ENCODE measurements at places on chromosomes 11 and 22.
A peak's percentile ranks its signal among the peaks of the same experiment; 100 is the strongest.

- no peak for DNase-seq
These were observed 74.1 kb upstream of the CEP126 start for GRCh38 chr11:101840704-101841103.

DNA sequence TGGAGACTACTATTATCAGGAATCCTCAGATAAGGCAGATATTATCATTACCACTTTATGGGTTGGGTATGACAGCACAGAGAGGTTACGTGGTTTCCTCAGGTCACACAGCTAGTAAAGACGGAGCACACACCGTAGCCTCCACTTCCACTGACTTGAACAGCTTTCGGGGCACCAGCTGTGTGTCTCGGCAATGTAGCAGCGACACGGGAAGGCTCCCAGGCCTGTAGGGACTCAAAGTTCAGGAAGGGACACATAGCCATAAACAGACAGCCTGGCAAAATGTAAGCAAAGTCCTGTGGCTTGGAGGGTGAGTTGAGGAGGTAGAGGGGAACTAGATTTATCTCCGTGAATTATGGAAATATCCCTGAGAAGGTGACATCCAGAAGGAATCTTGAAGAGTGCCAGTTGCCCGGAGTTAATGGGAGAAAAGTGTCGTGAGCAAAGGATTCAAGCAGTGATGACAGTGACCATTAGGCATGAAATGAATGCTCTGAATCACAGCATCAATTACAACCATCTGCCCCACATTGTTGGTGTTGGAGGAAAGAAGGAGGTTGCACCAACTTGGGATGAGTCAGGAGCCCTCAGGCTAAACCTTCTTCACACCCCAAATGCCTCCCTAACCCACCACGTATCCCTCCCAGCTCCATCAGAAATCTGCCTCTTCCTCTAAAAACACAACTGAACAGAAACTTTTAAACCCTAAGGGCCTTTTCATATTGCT, 106.7 kb upstream of the ASPHD2 start:
- no peak for DNase-seq

DNA sequence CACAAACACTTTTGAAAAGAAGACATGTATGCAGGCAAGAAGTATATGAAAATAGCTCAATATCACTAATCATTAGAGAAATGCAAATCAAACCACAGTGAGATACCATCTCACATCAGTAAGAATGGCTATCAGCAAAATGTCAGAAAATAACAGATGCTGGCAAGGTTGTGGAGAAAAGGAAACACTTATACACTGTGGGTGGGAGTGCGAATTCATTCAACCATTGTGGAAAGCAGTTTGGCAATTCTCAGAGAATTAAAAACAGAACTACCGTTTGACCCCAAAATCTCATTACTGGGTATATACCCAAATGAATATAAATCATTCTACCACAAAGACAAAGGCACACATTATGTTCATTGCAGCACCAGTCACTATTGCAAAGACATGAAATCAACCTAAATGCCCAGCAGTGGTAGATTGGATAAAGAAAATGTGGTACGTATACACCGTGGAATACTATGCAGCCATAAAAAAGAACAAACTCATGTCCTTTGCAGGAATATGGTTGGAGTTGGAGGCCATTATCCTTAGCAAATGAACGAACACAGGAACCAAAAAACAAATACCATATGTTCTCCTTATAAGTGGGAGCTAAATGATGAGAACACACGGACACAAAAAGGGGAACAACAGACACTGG, 18.5 kb downstream of the MMP13 start:
- no peak for DNase-seq

- DNase-seq = no peak
These were observed 30.5 kb upstream of the PPARA start for GRCh38 chr22:46119729-46120419.

- DNase-seq = no peak
These were observed 5.0 kb downstream of the ASCL2 start for GRCh38 chr11:2265396-2265795.

GRCh38 chr11:70720281-70720680, 322.0 kb downstream of the CTTN start:
- DNase-seq = no peak

DNA sequence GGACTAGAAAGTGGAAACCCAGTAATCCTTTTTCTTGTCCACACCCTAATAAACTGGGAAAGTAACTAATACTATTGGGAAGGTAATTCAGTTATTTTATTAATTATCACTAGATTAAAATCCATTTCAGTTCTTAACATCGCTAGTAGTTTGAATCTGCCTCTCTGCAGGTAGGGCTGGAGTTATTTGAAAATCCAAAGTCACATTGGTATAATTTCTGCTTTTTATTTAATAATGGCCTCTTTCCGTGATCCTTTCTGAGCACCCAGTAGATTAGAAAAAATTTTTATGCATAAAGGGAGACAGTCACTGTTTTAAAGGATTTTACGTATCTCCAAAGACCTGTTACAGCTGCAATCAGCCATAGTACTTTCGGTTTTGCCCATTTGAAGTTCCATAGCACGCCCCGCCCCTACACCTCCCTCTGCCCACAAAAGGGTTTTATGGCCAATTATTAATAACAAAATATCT, 605 bp upstream of the COPB1 start:
- peak; percentile 15 for DNase-seq

DNA sequence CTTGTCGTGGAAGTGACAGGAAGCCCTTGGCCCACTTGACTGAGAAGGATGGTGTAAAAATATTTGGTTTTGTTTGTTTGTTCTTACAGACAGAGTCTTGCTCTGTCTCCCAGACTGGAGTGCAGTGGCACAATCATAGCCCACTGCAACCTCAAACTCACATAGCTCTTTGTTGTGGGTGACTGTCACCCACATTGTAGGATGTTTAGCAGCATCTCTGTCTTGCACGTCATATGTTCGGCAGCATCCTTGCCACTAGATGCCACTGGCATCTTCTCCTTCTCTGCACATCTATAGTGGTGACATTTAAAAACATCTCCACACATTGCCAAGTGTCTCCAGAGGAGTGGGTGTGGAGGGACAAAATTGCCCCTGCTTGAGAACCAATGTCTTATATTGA, 56.8 kb downstream of the PRR5L start:
- no peak for DNase-seq

GRCh38 chr11:134244593-134244992, 8.6 kb downstream of the THYN1 start:
- no peak for DNase-seq

DNA sequence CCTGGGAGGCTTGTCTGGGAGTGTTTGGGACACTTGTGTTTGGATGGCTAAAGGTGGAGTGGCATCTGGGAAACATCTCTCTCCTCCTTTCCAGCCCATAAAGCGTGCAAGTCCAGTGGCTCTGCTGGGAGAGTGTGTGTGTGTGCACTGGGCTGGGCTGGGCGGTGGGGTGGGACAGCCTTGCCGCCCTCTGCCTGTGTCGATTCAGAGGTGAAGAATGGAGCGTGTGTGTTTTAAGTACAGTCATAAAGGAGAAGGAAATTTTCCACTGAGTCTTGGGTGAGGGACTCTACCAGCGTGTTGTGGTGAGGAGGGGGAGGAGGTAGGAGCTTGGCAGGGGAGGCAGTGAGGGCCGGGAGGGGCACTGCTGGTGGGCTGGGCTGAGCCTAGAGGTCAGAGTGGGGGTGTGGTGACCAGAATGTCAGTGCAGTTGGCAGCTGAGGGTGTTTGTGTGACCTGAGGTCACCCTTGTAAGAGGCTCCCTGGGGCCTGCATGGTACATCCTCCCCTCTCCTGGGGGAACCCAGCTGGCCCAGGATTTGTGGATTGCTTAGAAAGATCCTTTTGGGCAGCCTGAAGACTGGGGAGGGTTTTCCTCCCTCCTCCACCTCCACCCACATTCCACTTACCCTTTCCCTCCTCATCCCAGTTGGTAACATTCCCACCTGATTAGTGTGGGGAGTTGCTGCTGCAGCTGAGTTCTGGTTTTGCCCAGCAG, 1.7 kb downstream of the TIMP3 start:
- no peak for DNase-seq

DNA sequence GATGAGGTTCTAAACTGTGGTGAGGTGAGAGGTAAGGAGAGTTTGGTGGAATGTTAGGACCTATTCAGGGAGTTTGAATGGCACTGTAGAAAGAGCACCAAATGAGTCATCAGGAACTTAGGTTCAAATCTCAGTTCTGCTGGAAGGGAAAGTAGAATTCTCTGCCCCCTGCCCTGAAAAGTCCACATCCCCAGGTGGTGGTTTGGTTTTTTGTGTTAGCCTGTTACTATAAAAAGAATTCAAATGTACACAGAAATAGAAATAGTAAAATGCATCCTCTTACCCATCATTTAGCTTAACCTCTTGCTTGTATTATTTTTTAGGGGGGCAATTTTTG, 20.2 kb downstream of the PPFIBP2 start:
- DNase-seq = no peak

GRCh38 chr11:78085972-78086371, 6.3 kb upstream of the NDUFC2 start:
- DNase-seq = no peak

GRCh38 chr11:3824714-3825472, 15.9 kb downstream of the RHOG start:
- DNase-seq = no peak

DNA sequence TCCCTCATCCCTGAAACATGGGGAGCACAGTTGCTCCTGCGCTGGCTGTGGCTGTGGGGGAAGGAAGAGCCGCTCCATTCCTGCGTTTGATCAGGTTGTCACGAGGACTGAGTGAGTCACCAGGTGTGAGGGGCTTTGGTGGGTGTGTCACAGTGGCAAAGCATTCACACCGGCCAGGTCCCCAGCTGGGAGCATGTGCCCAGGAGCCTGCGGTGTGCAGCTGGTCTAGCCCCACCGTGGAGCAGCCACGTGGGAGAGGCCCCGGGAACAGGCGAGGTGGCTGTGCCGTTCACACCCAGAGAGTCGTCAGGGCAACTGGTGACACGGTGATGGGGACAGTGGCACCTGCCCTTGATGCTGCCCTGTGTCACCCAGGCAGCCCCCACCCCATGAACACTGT, 47.6 kb upstream of the PPARA start:
- DNase-seq = no peak

DNA sequence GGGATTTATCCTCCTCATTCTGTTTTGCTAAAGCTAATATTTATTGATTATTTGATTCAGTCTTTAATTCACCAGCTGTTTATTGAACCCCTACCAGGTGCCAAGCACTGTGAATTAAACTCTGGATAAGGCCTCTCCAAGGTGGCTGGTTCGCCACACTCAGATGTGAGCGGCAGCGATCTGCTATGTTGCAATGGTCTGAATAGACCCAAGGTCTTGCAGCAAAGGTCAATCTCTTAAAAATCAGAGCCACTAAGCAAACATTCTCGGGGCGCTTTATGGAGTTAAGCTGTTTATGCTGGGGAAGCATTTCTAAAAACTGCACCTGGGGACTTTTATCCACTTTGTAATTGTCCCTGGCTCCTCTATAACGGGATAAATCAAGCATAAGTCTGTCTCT, 10.5 kb upstream of the TSPAN18 start:
- DNase-seq = no peak

- DNase-seq = no peak
These were observed 53.8 kb upstream of the THY1 start for GRCh38 chr11:119476666-119477331.

DNA sequence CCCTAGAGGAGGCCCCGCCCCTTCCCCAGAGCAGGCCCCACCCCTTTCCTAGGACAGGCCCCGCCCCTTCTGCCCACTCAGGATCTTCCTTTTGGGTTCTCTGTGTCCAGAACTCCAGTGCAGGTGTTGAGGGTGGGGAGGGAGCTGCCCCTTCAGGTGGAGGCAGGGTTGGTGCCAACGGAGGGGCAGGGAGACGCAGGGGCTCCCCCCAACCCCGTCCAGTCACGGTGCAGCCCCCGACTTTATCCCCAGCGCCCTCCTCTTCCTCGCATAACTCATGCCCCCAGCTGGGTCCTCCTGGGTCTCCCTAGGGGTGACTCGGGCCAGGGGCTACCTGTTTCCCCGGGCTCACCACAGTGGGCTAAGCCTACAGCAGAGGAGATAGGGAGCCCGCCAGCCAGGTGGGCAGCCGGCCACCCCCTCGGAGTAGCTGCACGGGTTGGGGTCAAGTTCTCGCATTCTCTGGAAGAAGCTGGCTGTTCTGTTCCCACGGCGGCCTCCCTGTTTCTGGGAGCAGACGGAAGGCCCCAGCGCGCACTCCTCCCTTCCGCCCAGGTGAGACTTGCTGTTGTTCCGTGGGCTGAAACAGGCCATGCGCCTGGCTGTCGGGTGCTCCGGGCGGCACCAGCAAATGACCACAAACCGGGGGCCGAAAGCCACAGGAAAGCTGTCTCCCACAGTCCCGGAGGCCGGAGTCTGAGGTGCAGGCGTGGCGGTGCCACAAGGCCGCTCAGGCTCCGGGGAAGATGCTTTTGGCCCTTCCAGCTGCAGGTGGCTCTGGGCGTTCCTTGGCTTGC, 38.9 kb downstream of the MUC2 start:
- DNase-seq = no peak

DNA sequence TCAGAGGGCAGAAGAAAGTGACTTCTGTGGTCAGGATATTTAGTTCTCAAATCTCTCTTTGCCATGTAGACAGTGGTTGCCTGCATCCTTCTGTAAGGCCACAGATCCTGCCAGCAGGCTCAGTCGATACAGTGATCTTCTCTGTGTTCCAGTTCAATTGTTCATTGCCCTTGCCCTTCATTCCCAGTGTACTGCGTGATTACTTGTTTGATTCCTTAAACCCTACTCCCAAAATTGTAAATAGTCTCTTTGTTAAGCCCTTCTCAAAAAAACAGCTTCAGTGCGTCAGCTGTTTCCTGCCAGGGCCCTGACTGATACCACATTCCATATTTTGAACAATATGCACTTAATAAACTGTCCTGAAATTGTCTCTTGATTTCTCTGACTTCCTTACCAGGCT, 9.3 kb upstream of the TYR start:
- no peak for DNase-seq

- DNase-seq = no peak
These were observed 67.5 kb downstream of the ARFGAP2 start for GRCh38 chr11:47109051-47109726.

GRCh38 chr11:73295241-73295995, 12.7 kb upstream of the ARHGEF17 start:
- peak; percentile 24 for DNase-seq

DNA sequence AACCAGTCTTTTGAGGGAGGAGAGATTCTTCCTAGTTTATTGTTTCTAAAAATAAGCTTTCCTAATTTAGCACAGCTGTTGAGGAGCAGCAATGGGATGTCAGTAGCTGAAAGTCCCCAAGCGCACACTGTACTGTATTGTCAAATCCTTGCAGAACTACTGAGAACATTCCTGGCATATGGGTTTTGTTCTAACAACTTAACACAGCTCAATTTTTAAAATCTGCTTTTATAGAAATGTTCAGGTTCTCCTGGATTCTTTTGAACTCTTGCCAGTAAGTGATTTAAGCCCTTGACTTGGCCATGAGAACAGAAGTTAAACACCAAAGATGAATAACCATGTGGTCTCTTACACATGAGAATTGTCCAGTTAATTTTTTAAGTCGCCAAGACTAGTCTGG, 218.6 kb downstream of the FAT3 start:
- no peak for DNase-seq

GRCh38 chr11:125114518-125114917, 3.1 kb upstream of the TMEM218 start:
- no peak for DNase-seq

- no peak for DNase-seq
These were observed 485.0 kb upstream of the KIRREL3 start for GRCh38 chr11:127485541-127485940.

GRCh38 chr11:112583261-112583893, 322.7 kb upstream of the PLET1 start:
- DNase-seq = no peak

GRCh38 chr11:63564056-63564774, 1.0 kb upstream of the PLAAT2 start:
- peak; percentile 23 for DNase-seq

- DNase-seq = no peak
These were observed 26.2 kb downstream of the OR2AG2 start for GRCh38 chr11:6745465-6746015.

- peak; percentile 64 for DNase-seq
These were observed 1060.1 kb downstream of the NTM start for GRCh38 chr11:132430429-132431062.

Data from NCI-H187 (cell line).